ENCODE measurements at places on chromosomes 1 and 21.

- DNase-seq: no peak
Observed at GRCh38 chr1:183457449-183457848, 14.8 kb upstream of the SMG7 start.

- no peak for DNase-seq
Observed at GRCh38 chr1:52641307-52641706, 8.3 kb downstream of the SHISAL2A start.

- DNase-seq: no peak
Observed at GRCh38 chr1:233242827-233243483, 52.6 kb downstream of the PCNX2 start.

DNA sequence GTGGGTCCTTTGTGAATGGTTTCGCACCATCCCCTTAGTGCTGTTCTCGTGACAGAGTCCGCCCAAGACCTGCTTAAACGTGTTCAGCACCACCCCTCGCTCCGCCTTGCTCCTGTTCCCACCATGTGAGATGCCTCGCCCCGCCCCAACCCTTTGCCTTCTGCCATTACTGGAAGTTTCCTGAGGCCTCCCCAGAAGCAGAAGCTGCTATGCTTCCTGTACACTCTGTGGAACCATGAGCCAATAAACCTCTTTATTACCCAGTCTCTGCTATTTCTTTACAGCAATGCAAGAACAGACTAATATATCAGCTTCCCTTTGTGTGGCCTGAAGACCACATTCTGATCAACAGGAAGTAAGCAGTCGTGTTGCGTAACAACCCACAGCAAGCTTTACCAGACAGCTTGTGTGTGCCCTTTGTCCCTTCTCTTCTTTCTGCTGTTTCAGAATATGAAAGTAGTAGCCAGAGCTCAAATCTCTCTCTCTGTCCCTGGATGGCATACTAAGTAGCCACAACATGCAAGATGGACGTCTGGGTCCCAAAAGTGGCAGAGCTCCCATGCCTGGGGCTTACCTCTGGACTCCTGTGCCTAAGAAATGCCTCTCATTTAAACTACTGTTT, 14.1 kb downstream of the HENMT1 start:
- DNase-seq: peak; percentile 36

DNA sequence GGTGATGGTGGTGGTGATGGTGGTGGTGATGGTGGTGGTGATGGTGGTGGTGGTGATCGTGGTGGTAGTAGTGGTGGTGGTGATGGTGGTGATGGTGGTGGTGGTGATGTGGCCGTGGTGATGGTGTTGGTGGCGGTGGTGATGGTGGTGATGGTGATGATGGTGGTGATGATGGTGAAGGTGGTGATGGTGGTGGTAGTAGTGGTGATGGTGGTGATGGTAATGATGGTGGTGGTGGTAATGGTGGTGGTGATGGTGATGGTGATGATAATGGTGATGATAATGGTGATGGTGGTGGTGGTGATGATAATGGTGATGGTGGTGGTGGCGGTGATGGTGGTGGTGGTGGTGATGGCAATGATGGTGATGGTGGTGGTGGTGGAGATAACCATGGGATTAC, 6.8 kb upstream of the COL6A2 start:
- no peak for DNase-seq

GRCh38 chr1:107328087-107328486, 187.2 kb downstream of the NTNG1 start:
- DNase-seq: no peak

Measured in stimulated activated CD4-positive, alpha-beta T cell treated with anti-CD3 and anti-CD28 coated beads, TNF-alpha, amount 100 ng/mL, for 1 hour (primary cell).